Upper lobe of right lung (tissue), 1 donor: ENCODE measurements at places on chromosomes 16 and 17. TPM values are rescaled to one million over a fixed set of nuclear protein-coding genes. Genes with fewer than 3 reads are reported as not detected.

DNA sequence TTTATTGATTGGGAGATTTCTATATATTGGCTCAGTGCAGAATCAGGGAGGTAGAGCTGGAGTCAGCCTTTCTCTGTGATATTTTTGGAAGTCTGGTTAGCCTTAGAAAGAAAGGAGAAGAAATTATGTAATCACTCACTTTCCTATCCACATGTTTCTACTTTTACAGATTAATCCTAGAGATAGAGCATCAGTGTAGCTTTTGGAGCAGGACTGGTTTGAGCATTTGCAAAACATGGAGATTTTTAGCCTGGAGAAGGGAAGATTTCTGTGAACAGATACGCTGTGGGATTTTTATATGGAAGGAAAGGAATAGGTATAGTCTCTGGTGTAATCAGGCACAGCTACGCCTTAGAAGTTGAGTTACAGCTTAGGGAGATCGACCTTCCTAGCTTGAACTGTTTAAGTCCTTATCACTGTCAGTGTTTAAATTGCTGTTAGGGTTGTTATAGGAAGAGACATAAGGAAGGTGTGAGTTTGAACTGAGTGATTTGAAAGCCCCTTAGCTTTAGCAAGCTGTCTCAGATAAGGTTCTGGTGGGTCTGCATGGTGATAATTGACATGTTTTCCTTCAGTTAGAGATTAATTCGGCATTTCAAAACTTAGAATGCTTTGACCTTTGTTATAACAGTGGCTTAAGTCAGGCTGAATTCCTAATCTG, 20.5 kb downstream of the METTL9 start:
- no peak for DNase-seq

DNA sequence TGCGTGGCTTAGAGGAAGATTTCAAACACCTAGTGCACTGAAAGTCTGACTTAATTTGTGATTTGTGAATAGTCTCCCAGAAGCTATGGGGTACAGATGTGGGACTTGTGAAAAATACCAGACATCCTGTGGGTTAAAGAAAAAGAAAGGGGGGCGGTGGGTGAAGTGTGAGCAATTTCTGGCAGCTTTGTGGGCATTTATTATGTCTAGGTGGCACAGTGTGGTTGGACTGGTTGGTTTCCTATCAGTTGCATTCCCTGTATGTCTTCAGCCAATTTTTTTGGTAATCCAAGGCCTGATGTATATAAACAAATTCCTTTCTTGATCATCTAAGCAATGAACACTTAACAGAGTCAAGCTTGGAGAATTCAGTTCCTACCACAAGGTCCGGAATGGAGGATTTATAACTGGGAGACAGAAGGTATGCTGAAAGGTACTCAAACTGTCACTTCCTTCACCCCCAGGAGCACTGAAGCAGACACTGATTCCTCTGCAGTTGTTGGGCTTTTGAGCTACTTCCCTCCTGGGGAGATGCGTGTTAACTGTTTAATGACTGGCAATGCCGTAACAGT, 211.6 kb downstream of the WWOX start:
- no peak for DNase-seq

DNA sequence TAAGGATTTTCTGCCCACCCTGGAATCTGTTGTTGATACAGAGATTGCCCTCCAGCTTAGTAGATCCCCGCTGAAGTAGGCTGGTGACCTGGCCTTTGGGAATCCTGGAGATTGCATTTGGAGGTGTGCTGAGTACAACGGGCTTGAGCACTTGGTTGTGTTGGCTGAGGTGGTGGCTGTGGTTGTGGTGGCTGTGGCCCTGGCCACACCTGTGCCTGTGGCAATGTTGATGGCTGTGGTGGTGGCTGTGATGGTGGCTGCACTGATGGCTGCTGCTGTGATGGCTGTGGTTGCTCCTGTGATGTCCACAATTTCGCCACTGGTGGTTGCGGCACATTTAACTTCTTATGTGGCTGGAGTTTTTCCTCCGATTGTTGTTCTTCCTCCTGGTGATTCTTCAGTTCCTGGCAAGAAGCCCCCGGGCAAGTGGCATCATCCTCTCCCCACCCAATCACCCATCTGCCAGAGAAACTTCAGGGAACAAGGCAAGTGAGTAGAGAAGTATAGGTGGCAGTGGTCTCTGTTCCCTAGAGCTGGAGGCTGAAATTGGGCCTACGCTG, 4.2 kb downstream of the CCDC200 start:
- peak; percentile 48 for DNase-seq

MYH11 gene
- 106 TPM for total RNA-seq

NEURL4 gene
- total RNA-seq = 37.6 TPM

DNA sequence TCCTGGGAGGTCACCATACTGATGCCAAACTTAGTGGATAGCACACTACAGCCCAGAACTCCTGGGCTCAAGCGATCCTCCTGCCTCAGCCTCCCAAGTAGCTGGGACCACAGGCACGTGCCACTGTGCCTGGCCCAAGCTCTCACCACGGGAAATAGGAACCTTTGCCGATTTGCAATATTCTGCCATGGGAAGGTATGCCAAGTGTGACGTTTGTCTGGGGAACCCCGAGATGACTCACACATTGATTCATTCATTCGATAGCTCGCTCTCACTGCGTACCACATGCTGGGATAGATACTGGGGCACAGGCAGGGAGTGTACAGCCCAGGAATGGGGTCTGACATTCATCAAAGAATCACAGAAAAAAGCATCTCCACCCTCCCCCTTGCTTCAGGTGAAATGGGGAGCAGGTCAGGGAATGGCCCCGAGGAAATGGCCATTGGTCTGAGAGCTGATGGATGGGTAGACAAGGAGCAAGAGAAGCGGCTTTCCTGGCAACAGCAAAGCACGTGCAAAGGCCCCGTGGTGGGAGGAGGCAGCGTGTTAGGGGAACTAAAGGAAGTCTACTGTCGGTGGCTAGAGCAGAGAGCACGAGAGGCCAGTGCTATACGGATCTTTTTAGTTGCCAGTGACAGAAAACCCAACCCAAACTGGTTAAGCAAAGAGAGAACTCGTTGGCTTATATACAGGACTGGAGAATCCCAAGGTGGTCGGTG, 44.1 kb downstream of the DNAH17 start:
- peak; percentile 39 for DNase-seq

HS3ST3B1 gene
- total RNA-seq = 2.7 TPM

GRCh38 chr17:73914536-73915274, 270.5 kb upstream of the SDK2 start:
- no peak for DNase-seq

- no peak for DNase-seq
Observed at GRCh38 chr17:4134721-4135120, 8.1 kb downstream of the ZZEF1 start.

RNF222 gene
- not detected for total RNA-seq

DNA sequence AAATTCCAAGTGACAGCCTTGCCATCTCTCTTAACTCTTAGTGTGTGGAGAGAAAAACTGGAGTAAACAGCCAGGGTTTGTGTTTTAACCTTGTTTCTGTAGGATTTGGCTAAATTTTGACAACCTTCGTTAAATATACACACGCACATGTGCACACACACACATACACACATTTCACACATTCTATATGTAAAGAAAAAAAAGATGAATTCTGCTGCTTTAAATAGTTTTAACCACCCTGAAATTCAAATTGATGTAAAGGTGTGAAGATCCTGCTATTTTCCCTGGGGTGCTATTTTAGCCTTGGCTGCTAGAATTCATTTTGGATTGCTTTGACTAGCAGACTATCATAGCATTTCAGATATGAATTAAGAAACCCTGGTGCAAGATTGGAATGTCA, 191.9 kb downstream of the FTO start:
- DNase-seq = no peak

DNA sequence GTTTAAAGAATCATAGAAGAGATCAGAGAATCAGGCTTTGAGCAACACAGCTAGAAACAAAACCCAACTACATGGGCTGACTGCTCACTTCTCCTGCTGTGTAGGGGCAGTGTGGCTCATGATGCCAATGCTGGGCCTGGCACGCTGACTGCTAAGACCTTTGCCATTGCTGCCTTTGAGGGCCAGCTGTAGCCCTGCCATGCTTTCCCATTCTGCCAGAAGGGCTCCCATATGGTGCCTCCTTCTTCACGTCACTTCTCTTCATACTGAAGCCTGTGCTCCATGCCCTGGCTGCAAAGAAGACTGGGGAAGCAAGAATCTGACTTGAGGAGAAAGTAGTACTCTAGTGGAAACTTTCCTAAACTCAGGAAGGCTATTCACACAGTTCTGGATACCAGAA, 232.9 kb downstream of the UTP18 start:
- DNase-seq = no peak

- no peak for DNase-seq
Observed at GRCh38 chr16:8931859-8932258, 31.8 kb downstream of the USP7 start.

DNA sequence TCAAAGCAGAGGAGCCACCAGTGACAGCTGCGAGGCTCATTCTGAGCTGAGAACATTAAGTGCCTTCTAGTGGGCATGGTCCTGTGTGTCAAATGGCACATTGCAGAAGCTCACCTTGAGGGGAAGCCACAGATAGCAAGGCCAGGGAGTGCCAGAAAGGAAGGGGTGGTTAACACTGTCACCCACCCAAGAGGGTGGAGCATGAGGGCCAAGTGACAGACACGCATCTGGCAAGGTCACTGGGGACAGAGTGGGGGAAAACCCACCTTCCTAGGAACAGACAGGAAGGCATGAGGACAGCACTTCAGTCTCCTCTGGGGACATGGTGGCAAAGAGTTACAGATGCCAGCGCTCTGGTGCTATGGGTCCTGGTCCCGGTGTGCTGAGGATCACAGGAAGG, 22.1 kb downstream of the NUBP1 start:
- no peak for DNase-seq

GRCh38 chr16:58201163-58201562, 3.3 kb upstream of the CSNK2A2 start:
- DNase-seq = no peak

MAPK8IP3 gene
- 77.3 TPM for total RNA-seq

DNA sequence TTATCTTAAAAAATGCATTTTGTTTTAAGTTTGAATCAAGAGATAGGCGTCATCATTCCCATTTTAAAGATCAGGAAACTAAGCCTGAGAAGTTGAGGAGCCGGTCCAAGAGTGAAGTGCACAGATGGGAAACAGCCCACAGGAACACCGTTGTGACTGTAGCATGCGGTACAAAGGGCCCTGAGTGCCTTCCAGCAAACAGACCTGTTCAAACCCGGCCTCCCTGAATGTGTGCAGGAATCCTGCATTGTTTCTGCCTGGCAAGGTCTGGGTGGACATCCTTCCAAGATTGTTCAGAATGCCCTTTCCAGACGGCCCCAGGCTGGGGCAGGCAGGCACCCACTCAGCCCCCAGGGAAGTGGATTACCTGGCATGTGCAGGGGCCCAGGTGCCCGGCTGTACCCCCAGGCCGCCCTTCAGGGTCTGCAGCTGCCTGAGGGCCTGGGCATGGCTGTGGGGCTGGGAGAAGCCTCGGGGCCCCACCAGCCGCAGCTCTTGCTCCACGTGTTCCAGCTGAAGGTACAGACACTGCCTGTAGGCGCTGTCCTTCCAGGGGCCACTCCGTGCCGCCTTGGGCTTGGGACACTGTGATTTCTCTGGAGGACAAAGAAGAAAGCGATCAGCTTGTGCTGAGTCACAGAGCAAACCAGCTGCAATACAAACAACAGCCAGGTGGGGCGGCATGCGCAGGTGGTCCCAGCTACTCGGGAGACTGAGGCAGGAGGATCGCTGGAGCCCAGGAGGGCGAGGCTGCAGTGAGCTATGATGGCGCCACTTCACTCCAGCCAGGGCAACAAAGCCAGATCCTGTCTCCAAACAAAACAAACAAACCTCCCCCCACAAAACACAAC, 45.0 kb upstream of the GCSH start:
- DNase-seq = no peak

- no peak for DNase-seq
Observed at GRCh38 chr17:36939052-36939801, 2.0 kb downstream of the LHX1 start.

DNA sequence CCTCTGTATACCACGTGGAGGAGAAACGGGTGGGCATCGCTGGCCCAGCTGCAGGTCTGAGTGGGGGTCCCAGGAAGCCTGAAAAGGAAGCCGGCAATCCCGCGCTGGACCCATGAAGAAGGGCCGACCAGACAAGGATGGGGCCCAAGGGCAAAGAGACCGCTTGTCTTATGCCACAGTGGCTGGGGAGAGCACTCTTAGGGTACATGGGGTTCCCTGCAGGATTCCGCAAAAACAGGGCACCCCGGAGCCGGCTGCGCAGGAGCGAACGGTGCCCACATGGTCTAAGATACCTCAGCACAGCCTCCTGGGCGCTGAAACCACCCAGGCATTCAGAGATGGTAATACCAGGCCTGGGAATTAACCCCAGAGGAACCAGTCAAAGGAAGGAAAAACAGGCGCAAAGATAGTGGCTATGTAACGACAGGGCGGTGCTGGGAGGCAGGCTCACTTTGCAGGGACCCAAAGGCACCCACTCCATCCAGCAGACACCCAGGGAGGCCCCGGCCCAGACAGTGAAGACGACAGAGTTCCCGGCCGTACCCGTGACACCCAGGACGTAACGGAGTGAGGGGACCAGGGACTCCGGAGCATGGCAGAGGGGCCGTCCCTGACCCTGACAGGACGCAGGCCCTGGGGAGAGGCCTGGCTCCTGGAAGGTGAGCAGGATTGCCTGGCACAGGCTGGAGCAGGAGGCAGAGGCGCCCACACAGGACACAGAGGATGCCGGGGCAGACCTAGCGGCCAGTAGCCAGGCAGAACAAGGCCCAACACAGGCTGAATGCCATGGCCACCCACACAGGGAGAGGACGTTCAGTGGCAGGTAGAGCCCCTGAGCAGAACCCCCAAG, 10.3 kb downstream of the PIEZO1 start:
- no peak for DNase-seq

CES3 gene
- 3.4 TPM for total RNA-seq

OR2C1 gene
- not detected for total RNA-seq

GRCh38 chr16:64983963-64984362, 137.9 kb downstream of the CDH11 start:
- no peak for DNase-seq

DNA sequence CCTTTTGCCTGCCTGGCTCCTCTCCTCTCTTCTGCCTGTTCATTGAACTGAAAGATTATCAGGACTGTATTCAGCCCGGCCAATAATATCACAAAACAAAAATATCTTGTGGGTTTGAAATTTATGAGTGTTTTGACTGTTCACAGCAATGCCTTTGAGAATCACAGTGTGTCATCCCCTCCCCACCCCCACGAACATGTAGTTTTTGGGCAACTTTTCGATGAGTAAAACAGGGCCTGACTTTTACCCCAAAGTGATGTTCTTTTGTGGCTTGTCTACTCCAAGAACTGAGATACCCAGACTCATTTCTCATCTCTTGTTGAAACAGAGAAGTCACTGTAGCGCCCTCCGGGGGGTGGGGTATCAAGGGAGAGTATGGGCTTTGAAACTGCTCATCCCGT, 675.7 kb downstream of the WWOX start:
- DNase-seq = no peak

- no peak for DNase-seq
Observed at GRCh38 chr17:77769215-77769614, 189.3 kb upstream of the TNRC6C start.
